ENCODE measurements at places on chromosomes 12 and 14.
A peak's percentile ranks its signal among the peaks of the same experiment; 100 is the strongest.

DNA sequence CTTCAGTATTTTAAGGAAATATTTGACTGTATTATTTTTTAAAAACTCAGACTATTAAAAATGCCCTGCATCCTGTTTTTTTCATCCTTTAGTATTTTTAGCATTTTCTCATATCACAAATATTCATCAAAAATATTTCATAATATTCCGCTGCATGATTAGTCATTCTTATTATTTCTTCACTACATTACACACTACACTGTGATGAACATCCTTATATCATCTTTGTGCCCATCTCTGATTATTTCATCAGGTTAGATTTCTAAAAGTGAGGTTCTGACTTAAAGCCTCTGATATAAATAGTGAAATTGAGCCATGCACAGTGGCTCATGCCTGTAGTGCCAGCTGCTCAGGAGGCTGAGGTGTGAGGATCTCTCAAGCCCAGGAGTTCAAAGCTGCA is 8.1 kb downstream of the COCH start:
- no peak for DNase-seq

DNA sequence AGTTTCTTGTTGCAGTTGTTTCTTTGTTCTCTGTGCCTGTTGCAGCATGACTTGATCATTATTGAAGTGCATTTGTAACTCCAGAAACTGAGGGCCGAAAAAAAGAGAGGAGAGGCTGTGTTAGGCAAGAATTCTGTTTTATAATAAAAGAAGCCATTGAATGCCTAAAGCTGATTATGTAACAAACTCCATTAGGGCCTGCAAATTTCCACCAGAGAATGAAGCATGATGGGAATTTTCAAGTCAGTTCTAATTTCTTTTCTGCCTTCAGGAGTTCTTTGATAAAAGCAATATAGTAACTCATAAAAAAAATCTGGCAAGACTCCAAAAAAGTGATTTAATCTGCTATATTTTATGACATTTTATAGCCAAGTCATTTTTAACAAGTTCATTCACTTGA is 156.7 kb upstream of the RASSF8 start:
- no peak for DNase-seq

DNA sequence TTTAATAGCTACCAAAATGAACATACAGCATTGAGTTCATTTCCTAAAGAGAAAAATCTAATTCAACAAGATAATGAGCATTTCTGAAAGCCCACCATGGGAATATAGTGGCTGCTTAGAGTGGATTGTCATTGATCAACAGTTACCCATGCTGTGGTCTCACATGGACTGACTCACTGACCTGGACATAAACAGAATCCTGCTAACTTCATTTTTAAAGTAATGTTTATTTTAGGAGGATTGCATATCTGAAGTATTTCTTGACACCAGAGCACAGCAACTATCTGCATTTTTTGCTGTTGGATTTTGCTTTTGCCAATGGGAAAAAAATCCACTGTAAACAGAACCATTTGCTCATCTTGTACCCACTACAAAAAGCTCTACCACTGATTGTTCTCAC is 71.7 kb downstream of the KCNC2 start:
- no peak for DNase-seq

DNA sequence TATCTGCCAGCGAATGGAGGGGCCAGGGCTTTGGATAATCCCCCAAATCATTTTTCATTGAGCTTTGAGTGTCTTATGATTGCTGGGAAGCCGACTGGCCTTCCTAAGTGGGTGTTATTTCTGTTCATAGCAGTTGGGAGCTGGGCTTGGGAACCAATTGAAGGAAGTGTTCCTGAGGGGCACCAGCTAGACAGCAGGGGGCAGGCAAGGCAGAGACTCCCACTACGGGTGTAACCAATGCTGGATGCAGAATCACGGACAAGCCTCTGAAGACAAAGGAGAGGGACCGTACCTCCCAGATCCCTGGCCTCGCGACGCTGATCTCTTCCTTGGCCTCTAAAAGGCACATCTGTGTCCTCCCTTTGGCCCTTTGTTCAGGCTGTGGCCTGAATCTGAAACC is 149.0 kb upstream of the PRMT8 start:
- peak; percentile 45 for DNase-seq

- no peak for DNase-seq
Measured at GRCh38 chr12:45626965-45627364, 102.5 kb upstream of the ARID2 start.

DNA sequence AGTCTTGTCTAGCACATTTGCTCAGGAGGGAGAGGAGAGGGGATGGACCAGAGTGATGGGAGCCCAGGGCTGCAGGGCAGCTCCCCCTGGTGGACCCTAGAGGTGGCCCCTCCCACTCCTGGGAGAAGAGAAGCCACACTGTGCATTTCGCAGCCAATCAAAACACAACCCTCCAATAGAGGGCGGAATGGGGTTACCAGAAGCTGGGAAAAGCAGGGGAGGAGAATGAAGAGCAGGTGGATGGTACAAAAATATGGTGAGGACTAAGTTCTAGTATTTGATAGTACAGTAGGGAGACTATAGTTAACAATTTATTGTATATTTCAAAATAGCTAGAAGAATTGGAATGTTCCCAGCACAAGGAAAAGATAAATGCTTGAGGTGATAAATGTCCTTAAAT is 23.6 kb downstream of the VASH1 start:
- DNase-seq = peak; percentile 60

GRCh38 chr12:66354291-66354690 is 52.0 kb downstream of the HELB start:
- DNase-seq = no peak

GRCh38 chr12:19002216-19002615 is 127.3 kb upstream of the PLEKHA5 start:
- DNase-seq = no peak

DNA sequence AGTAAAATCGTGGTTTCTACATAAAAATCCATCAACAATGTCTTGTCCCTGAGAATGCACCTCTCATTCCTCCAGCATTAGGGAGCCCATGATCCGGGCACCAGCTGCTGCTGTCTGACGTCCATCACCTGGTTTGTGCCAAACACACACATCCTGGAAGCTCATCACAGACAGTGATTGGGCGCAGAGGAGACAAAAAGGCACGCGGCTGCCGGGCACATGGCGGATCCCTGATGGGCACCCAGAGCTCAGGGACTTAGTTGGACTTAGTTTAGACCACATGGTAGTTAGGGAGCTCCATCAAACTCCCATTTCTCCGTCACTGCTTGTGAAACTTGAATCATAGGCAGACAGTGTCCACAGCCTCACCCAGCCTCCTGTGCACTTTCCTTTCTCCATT is 1059.3 kb downstream of the TMEM121 start:
- no peak for DNase-seq

DNA sequence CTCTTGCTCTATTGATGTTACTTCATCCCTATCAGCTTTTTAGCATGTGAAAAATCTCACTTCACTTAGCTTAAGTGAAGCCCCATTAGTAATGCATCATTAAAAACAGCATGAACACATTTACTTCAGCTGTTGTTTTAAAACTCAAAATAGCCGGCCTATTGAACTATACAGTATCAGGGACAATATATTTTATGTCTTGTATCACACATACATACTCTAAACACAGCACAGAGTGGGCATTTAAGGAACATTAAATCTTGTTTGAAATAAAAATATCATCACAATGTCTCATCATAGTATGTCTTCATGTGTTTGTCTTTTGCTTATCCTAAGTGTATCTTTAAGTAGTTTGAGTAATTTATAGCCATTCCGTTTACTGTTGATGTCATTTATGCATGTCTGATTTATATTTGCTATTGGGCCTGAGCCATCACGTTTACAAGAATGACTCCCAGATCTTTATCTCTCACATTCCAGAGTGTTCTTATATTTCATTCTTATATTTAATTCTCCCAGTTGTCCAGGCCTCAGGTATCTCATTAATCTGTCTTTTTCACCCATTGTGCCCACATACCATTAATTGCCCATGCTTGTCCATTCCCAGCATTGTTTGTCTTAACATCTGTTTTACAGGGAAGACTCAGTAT is 57.5 kb downstream of the ARHGAP5 start:
- no peak for DNase-seq

- DNase-seq = no peak
Measured at GRCh38 chr14:75229661-75230139, 48.9 kb upstream of the FOS start.

DNA sequence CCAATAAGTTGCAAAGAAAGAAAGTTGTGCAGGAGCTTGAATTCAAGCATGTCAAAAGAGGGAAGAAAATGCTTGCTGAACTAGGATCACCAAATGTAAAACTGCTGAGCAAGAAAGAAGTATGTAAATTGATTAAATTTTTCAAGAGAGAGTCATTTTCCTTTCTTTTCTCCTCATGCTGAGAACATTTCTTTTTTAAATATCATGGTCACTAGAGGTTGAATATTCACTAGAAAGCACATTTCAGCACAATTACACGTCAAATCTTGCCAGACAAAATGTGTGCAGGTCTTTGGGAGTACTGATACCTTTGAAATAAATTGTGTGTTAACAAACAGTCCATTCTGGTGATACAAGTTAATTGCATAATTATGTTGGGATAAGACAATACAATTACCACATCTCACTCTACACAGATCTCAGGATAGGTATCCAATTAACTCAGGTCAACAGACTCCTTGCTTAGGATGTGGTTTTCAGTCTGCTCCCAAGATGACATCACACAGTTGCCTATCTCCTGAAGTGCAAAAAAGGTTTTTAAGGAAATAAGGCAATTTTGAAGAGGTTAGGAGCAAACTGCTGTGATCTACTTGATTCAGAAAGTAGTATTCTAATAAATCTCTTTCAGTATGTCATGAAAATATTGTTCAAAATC is 862.2 kb downstream of the RPS29 start:
- no peak for DNase-seq

DNA sequence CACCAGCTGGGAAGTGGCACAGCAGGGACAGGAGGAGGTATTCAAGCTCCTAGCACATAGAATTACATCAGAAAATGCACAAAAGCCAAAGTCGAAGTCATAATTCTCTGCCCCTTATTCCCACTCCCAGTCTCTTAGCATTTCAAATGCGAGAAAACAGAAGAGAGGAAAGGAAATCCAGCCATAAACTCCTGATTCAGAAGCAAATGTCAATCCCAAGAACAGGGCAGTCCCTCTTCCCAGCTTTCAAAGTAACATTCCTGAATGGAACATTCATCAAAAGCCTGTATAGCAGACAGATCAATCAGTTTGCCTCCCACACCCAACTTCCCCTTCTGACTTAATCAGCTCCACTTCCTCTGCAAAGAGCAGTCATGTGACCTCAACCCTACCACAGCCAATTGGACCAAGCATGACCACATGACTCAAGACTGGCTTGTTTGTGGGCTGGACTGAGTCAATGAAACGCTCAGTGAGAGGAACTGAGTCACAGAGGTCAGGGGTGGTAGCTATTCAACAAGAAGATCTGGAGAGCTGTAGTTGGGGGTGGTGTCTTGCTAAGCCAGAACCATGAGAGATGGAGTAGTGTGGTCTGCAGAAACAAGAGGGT is 41.4 kb upstream of the TUNAR start:
- DNase-seq = no peak

- DNase-seq = no peak
Measured at GRCh38 chr12:9598363-9598762, 9.4 kb downstream of the KLRB1 start.

- DNase-seq = no peak
Measured at GRCh38 chr14:53716578-53716977, 240.0 kb downstream of the BMP4 start.

DNA sequence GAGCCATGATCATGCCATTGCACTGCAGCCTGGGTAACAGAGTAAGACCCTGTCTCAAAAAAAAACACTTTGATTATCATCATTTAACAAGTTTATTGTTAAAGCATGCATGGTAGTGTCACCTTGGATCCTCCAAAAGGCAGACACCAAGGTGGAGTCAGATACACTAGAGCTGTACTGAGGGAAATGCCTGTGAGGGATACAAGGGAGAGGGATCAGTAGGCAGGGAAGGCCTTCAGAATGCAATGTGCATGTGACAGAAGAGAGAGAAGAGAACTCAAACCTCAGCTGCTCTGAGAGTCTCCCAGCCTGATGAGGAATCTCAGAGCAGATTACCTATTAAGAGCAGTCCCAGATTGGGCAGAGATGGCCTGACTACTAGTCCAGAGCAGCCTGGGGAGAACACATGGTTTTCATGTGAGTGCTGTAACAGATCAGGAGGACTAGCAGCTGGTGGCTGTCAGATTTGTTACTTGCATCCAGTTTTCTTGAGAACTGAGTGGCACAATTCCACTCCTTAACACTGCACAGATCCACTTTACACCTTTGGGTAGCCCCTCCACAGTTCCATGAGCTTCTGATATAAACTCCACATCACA is 38.0 kb upstream of the A2ML1 start:
- DNase-seq = no peak

DNA sequence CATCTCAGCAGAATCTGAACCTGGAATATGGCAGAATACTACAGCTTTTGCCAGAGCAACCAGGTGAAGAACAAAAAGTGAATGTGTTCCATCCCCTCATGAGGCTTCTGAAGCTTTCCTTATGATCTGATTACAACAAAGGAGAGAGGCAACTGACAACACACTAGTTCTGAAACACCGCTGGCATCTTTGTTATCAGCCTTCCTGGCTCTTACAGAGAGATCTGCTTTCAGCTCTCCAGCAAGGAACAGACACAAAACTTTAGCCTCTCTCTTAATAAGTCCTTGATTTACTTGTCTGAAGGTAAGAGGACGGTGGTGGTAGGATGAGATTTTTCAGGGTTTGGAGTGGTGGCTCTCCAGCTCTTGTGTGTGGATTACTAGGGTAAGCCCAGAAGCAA is 227.0 kb downstream of the PPM1H start:
- DNase-seq = no peak

- DNase-seq = no peak
Measured at GRCh38 chr12:122981587-122982476, 1.4 kb downstream of the ARL6IP4 start.

- DNase-seq = no peak
Measured at GRCh38 chr14:34354556-34354955, 107.5 kb downstream of the SPTSSA start.

GRCh38 chr12:123046431-123046830 is 66.0 kb downstream of the ARL6IP4 start:
- no peak for DNase-seq

DNA sequence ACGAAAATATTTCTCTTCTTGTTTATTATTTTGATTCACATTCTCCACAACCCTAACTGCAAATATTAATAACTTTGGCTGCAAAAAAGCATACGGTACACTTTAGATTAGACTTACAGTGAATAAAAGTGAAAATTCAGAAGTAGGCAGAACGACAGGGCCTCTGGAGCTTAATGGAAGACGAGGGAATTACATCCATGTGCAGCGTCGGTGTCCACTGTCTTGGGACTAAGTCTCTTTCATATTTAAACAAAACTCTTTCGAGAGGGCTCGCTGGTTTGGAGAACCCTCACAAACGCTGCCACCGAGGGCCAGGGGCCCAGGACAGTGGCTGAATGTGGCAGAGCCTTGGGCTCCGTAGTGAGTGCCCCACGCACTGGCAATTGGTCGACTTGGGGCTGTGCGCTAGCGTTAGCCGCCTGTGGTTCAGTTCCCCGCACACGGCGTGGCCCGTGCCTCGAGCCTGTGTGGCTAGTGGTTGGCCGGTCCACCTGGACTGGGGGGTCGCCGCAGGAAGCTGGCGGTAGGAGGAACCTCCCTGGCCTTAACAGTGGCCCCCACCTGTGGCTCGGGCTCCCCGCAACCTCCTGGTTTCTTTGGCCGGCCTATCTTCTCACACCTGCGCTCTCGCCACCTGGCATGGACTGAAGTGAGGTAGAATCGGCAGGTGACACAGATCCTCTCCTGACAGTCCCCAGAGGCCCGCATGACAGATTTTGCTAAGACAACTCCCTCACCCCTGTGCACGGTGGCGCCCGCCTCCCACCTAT is 739 bp upstream of the PAX9 start:
- no peak for DNase-seq

Measured in iPS DF 19.7 (cell line).